Prostate gland (tissue), 2 donors: ENCODE measurements at places on chromosomes 11 and 22.

GRCh38 chr22:16917144-16918003 is 90.6 kb downstream of the GAB4 start:
- DNase-seq, result peak; percentile 57

- DNase-seq, result no peak
Observed at GRCh38 chr11:72307439-72307838, 63.5 kb upstream of the PHOX2A start.

- no peak for DNase-seq
Observed at GRCh38 chr11:22339611-22340010, 1.4 kb downstream of the SLC17A6 start.

GRCh38 chr11:29009426-29009825 is 901.2 kb downstream of the METTL15 start:
- DNase-seq, result no peak

DNA sequence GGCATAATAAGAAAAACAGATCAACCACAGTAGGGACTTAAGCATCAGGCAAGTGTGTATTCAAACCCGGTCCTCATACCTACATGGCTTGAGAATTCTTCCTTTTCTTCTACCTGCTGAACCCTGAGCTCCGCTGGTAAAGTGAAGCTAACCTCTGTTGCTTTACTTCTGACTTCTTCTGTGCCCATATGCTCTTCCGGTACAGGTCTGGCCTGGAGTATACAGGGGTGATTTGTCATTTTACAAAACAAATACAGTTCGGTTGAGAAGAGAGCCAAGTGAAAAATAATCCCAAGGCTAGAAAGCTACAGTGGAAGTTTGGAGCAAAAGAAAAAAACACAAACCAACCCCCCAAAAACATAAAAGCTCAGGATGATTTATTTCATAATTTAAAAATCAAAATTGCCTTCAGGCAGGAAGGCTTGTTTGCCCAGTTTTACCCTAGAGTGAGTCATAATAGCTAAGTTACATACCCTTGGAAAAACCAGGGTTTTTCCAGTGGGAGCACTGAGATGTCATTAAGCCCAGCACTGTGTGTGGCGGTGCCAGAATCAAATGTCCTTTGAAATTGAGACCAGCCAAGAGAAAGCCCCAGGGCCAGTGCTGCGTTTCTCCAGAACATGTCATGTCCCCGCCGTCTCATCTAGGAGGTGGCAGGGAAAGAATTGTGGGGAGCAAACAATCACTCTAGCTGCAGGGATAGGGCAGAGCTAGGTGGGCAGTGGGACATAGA is 305.5 kb upstream of the ISX start:
- no peak for DNase-seq

GRCh38 chr11:33994937-33995336 is 56.6 kb upstream of the CAPRIN1 start:
- DNase-seq, result no peak

DNA sequence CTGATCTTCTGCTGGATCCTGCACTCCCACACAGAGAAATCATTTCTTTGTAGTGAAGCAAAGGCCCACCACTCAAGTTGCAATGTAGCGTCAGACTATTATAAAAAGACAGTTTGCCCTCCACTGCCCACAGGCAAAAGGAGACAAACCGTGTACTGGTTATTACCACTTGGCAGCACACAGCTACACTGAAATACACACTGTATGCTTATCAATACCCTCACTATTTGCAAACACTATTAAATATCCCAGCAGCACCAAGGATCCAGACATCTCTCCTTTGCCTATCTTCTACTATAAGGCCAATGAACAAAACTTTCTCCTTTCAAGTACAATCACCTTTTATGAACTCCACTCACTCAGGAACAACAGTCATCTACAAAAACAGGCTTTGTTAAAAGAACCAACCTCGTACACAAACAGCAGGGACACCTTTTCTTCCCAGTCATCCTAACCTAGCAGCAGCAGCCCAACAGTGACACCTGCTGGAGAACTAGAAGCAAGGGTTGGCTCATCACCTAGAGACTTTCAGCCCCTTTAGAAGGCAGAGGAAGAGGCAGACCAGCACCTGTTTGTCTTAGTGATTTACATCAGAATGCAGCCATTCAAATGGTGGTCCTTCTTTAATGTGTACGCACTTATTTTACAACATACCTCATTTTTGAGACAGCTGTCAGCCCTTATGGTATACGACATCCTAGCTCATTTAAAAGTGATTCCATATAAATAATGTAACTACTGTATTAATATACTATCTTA is 56.1 kb downstream of the AMBRA1 start:
- DNase-seq, result peak; percentile 70

DNA sequence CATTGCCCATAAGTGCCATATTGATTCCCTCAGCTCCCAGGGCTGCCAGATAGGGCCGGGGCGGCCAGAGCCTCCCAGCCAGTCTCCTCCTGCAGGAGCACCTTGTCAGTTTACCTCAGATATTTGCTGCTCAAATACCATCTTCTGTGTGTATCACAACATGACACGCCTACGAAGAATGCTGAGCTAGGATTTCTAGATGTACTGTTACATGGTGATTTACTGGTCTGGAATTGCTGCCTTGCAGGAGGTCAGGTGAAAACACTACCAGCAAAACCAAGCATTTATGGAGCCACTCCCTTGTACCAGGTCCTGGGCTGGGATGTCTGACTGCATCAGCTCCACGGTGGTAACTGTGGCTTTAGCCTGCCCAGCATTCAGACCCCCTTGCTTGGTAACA is 11.8 kb downstream of the MICAL3 start:
- DNase-seq, result no peak

- DNase-seq, result no peak
Observed at GRCh38 chr11:15836795-15837194, 519.6 kb downstream of the SOX6 start.

DNA sequence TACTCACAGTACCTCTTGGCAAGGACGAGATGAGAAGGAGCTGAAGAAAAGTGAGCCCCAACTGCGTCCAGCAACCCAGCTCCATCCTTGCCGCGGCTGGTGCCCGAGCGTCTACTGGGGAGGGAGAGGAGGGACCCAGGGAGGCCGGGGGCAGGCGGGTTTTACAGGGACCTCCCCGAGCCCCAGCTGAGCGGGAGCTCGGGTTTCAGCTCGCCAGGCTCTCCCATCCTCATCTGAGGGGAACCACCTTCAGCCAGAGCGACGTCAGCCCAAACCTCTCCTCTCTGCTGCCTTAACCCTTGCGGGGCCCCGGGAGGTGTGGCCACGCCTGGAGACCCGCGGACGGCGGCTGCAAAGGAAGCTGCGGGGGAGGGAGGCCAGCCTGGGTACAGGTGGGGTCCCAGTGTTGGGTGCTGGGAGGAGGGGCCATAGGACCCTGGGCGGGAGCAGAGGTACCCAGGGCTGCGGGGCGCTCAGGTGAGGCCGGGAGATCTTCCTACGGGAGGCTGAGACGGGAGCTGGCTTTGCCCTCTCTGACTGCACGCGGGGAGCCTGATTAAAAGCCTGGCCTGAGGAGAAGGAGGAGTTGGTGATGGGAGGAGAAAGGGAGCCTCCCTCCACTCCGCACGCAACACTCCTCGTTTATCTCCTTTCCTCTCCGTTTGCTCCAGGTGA is at the start of gene PAMR1:
Gene PAMR1 (minus strand): TSS at position 116 of the 675 bp plus-strand sequence. CDS start 31 bp downstream, at position 85.
- peak; percentile 28 for DNase-seq

DNA sequence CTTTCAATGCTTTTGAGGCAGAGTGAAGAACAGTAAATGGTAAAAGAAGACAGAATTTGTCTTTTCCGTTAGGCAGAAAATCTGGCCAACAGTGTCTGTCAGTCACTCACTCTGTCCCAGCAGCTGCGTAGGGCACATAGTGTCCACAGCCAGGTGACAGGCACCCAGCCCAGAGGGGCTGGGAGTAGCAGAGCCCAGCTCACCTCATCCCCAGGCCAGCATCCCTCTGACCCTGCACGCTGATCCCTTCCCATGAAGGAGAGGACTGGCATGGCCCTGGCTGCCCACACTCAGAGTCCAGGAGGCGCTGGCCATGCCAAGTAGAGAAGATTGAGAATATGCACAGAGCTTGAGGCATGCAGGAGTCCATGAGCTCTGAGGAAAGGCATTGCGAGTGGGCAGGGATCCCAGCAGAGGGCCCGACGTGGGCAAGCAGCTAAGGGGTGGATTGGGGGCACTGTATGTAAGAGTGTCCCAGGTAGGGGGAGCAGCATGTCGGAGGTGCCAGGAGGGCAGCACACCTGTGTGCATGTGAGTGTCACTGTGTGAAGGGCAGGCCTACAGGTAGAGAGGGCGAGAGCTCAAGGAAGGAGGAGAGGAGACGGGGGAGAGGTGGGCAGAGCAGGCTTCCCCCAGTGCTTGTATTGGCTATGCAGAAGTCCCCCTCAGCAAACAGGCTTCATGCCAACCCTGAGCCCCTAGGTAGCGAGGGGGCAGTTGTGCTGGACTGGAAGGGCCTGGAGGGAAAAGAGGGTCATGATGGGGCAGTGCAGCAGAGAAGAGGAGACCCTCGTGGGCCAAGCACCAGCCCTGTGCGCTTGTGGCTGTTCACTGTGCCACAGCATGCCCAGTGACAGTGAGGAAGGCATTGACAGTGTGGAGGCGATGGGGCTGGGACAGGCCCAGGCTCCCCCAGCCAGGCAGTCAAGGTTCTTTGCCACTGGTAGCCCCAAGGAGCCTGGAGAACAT is 133.8 kb downstream of the OSBP2 start:
- no peak for DNase-seq

DNA sequence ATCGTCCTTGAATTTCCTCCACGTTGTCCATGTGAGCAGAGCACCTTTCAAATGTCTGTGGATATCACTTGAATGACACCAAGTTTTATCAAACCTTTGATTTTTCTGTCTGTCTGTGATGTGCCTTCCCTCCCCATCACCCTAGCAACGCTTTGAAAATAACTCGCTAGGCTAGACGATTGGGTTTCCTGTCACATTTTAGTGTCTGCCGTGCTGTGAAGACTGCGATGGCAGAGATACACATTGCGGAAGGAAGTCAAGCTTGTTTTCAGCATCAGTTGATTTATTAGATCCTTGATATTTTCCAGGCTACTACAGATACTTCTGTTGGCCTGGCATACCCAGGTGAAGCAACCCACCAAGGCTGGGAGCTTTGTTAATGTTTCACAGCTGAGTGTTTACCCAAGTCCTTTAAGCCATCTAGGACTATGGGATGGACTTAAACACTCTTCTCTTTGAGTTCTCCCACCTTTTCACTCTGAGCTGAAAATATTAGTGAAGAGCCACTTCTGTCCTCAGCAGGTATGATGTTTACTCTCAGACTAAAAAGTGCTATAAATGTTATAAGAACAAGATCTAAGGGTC is 93.6 kb upstream of the CD44 start:
- DNase-seq, result no peak

DNA sequence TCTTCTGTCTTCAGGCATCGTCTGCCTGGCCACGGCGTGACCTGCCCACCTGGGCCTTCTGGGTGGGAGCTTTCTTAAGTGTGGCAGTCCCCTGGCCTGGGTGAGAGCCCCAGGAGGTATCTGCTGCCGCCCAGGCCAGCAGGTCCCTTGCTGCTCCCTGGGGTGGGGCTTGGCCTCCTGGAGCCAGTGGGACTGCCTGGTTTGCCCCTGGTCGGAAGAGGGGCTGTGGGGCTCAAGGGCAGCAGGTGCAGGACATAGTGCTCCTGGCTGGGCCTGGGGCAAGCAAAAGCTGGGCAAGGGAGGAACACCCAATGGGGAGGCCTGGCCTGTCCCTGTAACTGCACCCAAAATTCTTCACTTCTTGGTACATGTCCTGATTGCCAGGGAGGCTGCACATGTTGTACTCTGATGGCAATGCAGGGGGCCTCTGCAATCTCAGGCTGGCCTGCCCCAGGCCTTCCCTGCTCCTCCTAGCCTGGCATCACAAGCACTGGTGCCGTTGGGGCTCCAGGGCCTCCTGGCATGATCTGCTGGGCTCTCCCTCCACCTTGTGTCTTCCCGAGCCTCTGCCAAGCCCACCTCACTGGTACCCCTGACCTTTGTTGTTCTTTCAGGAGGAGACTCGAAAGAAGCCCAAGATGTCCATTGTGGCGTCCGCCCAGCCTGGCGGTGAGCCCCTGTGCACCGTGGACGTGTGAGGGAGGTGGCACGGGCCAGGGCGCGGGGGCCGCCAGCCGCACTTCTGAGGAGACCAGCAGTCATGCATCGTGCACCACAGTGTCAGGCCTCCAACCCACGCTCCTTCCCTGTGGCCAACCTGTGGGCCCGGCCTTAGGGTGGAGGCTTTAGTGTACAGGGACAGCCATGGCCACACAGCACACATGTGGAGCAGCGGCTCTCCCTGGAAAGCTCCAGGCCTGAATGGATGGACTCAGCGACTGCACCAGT is 6.2 kb upstream of the RANBP1 start:
- DNase-seq, result no peak

- DNase-seq, result peak; percentile 63
Observed at GRCh38 chr11:61899146-61899841, 7.9 kb upstream of the FADS3 start.

DNA sequence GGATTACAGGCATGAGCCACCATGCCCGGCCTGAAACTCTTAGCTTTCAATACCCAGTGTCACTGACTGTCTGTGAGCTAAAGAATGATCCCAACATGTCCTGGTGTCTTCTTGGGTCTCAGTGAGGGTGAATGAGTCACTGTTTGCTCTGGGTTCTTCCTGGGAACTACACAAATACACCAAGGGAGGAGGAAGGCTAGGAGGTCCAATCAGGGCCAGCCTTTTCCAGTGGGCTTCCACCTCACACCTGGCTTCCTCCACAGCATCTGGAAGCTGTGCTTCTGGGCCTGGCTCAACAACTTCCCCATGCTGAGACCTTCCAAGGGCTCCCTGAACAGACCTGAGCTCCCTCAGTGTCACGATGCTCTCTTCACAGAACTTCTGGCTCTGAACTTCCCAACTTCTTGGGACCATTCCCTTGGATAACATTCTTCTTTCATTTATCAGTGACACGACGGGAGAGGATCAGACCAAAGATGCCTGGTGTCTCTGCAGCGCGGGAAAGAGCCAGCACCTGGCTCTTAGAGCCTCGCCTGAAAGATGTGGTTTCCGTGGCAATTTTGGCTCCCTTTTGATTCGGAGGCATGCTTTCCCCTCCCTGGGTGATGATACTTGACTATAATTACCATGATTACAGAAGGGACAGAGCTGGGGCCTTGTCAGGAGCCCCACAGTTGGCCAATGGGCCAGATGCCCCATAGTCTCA is 22.3 kb upstream of the CHRM4 start:
- no peak for DNase-seq

- DNase-seq, result no peak
Observed at GRCh38 chr11:20007386-20007785, 152.9 kb downstream of the DBX1 start.

DNA sequence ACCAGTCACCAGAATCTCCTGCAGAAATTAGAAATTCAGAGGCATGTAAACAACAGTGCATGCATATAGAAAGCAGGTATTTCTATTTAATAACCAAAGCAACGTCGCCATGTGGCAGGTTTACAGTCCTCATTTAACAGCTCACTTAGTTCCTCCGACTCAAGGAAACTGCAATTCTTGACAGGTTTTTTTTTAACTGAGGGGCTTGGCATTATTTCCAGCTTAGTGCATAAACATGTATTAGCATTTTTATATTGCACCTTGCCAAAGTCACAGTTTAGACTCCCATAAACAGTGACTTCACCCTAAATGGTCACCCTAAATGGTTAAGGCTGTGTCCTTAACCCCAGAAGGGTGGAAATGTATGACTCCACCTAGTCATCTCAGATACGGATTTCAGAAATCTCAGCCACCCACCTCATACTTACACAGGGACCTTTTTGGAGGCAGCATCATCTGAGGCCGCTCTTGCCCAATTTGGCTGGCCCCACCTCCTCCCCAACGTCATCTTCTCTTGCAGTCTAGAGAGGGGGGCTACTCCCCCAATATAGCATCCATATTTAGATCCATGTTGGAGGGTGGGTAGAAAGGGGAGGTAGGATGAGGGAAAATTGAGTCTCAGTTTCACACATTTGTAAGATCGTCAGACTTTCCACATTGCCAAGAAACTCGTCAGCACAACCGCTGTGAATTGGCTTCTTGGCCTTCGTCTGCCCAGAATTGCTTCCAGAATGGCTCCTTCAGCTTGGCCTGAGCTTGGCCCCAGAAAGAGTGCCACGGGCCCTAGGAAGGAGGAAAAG is 31.8 kb upstream of the SLC35C1 start:
- DNase-seq, result no peak
